Fibroblast of skin of right biceps (primary cell): ENCODE measurements at places on chromosomes 2 and 18.

DNA sequence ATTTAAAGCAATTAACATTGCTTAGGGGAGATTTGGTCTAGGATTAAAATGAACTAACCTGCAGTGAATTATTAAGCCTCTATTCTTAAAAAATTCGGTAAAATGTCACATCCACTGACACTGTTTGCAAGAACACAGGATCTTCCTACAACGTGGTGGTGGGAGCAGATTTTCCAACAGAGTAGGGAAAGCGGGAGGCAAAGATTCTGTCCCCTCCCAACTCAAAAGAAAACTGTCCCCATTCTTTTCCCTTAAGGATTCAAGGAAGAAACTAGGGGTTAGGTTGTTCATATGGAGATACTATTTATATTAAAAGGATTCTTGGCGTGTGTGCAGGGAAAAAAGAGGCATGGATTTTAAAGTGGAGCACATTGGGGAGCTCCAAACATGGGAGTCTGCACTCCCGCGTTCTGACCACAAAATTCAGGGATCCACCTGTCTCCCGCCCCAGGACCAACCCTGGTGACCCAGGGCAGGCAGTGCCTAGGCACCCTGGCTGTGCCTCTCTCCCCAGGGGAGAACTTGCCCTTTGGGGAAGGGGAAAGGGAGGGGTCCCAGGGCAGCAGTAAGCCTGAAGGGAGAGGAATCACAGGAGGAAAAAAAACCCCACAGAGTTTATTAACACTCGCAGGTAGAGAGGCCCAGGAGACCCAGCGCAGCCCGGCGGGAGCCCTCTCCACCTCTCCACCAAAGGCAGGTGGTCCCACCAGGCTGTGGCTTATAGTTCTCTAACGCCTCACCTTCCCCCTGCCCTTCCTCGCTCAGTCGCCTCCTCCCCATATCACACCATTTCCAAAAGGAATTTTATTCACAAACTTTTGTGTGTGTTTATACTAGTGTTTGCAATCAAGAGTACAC is 2.3 kb downstream of the PTGR3 start:
- no peak for DNase-seq

- peak; percentile 35 for DNase-seq
Measured at GRCh38 chr18:8654503-8655451, 45.5 kb downstream of the RAB12 start.

DNA sequence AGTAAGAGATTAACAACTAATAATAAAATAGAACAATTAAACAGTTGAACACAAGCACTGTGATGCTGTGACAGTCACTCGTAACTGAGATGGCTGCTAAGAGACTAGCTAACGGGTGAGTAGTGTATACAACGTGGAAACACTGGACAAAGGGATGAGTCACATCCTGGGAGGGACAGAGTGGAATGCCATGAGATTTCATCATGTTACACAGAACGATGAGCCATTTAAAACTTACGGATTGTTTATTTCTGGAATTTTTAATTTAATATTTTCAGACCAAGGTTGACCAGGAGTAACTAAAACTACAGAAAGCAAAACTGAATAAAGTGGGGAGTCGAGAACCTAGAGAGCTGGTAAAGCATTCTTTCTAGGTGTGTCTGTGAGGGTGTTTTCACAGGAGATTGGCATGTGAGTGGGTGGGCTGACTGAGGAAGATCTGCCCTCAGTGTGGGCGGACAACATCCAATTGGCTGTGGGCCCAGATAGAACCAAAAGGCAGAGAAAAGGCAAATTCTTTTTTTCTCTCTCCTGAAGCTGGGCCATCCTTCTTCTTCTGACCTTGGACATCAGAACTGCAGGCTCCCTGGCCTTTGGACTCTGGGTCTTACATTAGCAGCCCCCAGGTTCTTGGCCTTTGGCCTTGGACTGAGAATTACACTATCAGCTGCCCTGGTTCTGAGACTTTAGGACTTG is 14.6 kb downstream of the TMSB10 start:
- DNase-seq = peak; percentile 98

GRCh38 chr2:112579241-112579640 is 5.2 kb upstream of the CHCHD5 start:
- DNase-seq = peak; percentile 88

- DNase-seq = no peak
Measured at GRCh38 chr2:237574894-237575868, 8.8 kb downstream of the PRLH start.
